ENCODE measurements at places on chromosomes 12 and 14.

- DNase-seq: no peak
Measured at GRCh38 chr12:58388261-58388660, 446.9 kb downstream of the ATP23 start.

DNA sequence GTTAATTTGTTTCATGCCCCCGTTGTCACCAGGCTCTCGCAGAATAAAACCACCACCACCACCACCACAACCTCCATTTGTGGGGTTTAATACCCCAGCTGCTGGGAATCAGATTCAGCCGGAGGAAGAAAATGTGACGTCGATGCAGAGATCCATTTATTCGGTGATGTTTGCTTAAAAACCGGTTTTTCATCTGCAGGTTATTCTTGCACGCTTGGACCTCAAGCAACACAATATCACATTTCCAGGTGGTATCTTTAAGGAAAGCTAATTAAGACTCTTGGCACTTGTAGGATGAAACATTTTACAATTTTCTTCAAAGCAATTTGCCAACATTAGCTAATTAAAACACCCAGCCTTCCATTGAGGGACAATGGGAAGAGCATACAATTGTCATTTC, 39.8 kb downstream of the SPRING1 start:
- no peak for DNase-seq

DNA sequence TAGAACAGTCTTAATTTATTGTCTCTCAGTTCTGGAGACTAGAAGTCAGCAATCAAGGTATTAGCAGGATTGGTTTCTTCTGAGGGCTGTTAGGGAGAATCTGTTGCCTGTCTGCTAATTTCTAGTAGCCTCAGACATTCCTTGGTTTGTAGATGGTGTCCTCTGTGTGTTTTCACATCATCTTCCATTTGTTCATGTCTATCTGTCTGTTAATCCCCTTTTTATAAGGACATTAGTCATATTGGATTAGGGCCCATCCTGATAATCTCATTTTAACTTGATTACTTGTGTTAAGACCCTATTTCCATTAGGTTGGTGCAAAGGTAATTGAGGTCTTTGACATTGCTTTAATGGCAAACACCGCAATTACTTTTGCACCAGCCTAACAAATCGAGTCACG, 34.3 kb downstream of the TBC1D15 start:
- DNase-seq: no peak

DNA sequence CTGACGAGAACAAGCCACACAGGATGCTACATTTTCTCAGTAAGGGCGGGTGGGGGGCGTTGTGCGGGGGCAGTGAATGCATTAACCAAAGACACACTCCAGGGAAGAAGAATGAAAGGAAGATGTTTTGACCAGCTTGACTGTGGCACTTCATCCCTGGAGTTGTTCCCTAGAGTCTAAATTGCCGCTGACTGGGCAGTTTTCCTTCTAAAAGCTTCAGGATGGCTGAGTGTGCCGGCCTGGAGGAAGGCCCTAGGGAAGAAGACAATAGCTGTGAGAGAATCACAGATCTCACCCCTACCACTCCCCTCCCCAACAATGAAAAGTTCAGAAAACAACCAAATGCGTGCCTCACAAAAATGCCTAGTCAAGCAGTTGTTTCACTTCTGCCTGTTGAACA, 67.2 kb downstream of the NKX2-1 start:
- DNase-seq: peak; percentile 60

DNA sequence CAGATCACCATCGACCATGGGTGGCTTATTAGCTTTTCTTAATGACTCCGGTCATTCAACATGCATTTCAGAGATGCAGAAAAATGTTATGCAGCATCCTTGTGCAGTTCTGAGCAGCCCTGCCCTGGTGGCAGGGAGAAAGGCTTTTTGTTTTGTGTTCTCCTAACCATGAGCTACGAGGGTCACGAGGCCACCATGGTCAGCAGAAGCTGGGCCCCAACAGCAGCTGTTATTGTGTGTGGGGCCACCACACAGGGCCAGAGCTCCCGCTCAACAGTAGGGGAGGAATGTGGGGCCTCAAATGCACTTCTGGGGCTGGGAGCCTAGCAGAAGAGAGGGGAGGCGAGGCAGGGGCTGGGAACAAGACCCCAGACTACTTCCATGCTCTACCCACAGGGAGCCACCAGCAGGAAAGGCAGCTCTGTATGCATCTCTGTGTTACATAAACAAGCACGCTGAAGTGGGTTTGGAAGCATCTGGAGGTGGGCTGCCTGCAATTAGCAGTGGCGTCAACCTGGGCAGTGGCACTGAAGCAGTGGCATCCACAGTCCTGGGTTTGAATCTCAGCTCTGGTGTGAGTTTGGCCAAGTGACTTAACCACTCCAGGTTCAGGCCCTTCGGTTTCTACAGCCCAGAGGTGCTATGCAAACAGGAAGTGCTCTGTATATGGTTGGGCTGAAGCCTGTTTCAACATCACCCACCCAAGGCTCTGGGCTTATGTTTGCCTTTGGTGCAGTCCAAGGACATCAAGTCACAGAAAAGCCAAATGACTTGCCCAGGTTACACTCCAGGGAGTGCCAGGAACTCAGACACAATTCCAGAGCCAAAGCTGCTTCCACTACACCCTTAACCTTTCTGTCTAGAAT, 16.3 kb downstream of the GLTP start:
- no peak for DNase-seq

DNA sequence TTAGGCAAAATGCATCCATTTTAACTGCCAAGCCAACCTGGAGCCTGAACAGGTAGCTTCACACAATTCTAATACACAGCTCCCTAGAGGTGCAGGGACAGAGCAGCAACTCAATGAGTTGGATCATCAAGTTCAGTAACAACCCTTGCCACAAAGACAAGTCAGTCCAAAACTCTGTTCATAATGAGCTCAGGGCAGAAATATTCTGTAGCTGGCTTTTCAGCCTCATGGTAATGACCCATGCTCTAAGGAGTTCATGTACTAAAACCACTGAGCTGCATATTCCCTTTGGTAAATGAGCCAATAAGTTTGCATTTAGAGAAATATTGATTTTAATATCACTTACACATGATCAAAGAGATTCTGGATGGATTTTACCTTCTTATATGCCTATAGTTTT, 316.1 kb downstream of the SEC23A start:
- DNase-seq: no peak

GRCh38 chr12:52618866-52619265, 507 bp upstream of the KRT73 start:
- no peak for DNase-seq

GRCh38 chr14:79254069-79254775, 957.1 kb downstream of the DIO2 start:
- DNase-seq: no peak

- DNase-seq: no peak
Measured at GRCh38 chr12:97476255-97476654, 13.7 kb downstream of the RMST start.

- no peak for DNase-seq
Measured at GRCh38 chr14:101551729-101552595, 9.3 kb upstream of the DIO3 start.

DNA sequence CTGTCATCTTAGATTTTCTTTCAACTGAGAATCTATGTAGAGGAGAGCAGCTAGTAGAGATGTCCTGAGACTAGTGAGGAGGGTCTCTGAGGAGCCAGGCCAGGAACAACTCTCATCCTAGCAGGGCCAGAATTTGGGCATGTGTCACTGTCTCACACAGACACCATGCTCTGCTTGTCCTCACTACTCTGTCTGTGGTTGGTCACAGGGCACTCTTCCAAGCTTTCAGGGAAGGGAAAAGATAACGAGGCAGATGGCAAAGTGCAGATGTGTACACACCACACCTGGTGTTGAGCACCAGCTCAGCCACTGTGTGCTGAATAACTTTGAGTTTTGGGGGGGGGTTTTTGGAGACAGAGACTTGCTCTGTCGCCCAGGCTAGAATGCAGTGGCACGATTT, 2.5 kb downstream of the SSPN start:
- no peak for DNase-seq

DNA sequence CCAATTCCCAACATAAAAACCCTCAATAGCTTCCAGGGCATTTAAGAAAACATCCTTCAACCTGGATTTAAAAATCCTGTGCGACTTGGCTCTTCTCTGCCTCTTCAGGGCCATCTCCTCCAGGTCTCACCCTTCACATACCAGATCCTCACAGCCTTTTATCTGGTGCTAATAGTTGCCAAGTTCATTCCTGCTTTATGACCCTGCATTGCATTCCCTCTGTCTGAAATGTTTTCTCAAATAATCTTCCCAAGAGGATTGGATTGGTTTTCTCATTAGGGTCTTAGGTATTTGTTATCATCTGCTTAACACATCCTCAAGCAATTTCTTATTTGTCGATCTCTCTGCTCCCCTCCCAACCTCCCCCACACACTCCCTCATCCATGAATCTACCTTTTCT, 832.0 kb downstream of the GALC start:
- no peak for DNase-seq

DNA sequence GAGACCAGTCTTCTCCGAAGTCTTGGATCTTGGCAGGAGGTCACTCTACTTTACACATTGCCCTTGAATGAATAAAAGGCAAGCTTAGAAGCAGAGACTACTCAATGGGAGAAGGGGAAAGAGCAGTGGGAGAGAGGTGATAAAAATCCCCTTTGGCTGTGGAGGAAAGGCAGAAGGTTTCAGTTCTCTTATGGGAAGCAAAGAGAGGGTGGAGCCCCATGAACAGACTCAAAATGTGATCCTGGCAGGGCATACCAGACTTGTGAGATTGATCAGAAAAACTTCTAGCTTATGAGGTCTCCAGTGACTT, 49.6 kb upstream of the HECTD1 start:
- DNase-seq: no peak

DNA sequence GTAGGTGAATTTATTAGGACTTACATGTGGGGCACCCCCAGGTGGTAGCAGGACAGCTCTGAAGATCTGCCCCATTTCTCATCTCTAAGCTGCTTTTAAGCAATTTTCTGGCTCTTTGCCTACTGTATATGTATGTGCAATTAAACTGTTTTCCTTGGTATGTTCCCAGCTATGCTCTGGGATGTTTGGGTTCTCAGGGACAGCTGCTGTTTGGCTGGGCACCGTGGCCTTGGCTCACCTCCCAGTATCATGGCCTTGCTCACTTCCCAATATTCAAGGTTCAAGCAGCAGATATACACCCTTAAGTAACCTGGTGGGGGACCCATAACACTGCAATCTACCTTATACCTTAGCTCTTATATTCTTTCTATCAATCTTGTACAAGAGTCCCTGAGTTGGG, 53.7 kb upstream of the KITLG start:
- DNase-seq: no peak

GRCh38 chr12:54159140-54159539, 29.6 kb downstream of the SMUG1 start:
- peak; percentile 74 for DNase-seq

DNA sequence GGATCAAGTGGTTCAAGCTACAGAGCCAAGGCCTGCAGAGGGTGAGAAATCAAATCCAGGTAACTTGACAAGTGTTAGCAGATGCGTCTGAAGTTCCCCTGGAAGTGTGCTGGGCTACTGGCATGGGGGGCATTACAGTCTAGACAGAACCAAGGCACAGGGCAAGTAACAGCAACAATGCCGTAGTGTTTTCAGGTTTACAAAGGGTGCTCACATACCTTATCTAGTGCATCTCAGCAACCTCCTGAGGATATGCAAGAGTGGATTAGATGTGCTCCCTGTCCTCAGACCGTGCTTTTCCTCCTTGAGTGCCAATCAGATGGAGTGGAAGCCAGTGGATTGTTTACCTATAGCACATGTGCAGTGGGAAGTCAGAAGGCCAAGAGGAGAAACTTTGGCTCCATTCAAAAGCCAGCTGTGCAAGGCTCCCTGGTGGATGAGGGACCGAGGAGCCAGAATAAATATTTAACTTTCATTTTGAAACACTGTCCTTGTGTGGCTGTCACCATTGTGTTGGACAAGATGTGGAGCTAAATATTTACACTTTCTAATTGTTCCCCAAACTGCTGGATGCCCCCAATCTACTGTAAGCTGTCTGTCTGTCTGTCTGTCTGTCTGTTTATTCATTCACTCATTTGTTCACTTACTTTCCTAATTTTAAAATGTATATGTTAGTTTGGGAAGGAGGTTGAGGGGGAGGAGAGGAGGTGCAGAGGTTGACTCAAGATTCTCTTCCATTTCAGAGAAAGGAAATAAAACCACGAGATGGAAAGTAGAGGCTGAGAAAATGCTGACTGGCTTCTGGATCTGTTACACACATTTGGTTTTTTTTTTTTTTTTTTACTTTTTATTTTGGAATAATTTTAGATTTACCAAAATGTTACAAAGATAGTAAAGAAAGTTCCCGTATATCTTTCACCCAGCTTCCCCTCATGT, 184.0 kb upstream of the PARP11 start:
- DNase-seq: no peak

Measured in glutamatergic neuron (in vitro differentiated cells).